ENCODE measurements at places on chromosomes 13 and 19.

GRCh38 chr13:66264971-66265370, 965.2 kb downstream of the PCDH9 start:
- DNase-seq: no peak

DNA sequence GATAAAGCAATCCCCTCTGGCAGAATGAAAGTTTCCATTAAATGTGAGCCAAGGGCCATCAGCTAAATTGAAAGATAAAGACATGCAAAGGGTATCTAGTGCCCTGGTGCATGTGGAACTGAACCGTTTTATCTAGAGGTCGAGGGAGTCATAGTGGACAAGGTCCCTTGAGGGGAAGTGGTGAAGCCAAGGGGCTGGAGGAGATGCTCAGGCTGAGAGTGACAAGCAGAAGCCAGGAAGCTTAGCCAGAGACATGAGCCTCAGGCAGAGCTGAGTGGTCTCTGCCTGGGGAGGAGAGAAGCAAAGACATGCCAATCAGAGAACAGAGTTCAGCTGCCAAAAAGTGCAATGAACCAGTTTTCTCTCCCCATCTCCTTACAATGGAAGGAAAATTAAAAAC, 68.1 kb upstream of the SLC10A2 start:
- DNase-seq: no peak

- no peak for DNase-seq
Measured at GRCh38 chr13:99766641-99767045, 204.9 kb downstream of the ZIC5 start.

DNA sequence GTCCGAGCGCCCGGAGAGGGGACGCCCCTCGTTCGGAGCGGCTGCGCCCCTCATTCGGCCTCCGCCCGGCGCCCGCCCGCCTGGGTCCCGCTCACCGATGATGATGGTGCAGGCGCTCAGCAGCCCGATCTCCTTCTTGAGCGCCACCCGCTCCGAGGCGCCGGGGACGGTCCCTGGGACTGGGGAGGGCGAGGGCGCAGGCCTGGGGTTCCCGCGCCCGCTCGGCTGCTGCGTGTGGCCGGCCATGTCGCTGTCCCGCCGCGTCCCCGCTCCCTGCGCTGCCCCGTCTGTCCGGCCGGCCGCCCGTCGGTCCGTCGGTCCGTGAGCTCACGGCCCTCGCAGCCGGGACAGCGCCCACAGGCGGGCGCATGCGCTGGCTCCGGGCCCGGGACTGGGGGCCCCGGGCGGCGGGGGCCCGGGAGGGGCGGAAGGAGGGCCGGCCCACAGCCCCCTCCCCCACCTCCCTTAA, at the start of gene SLC7A10:
SLC7A10 (minus strand) TSS at position 393 of the 469 bp plus-strand sequence; CDS start at position 246, 147 bp downstream.
- DNase-seq: no peak

GRCh38 chr13:43273362-43273761, 250.0 kb downstream of the DNAJC15 start:
- DNase-seq: peak; percentile 80

DNA sequence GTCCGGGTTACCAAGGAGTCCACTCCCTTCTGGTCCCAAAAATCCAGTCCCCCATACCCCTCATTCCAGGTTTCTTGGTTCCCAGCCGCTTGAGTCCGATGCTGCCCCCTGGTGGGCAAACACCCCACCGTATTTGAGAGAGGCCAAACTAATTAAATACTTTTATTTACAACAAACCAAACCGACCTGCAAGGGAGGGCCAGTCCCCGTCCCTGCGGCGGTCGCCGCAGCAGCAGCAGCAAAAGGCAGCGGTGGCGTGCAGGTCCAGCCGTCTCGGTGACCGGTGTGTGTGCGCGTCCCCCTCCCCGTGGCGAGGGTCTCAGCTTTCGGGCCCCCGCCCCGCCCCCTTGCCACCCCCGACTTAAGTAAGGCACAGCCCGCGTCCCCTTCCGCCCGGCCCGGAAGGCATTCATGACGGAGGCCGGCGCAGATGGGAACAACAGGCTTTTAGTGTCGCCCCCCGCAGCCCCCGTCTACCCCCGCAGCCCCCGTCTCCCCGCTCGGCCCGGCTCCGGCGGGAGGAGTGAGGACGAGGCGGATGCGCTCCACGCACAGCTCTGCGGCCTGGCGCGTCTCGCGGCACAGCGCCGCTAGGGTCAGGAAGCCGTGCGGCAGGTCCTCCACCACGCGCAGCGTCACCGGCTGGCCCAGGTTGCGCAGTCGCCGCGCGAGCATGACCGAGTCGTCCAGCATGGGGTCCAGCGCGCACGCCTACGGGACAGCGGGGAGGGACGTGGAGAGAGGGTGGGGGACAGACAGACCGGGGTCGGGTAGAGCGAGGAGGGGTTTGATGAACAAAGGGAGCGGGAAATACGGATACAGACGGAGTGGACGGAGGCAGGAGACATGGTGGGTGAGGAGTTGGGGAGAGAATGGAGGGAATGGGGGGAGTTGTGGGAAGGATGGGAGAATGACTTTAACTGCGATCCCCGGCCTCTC, 11.5 kb upstream of the CNFN start:
- peak; percentile 68 for DNase-seq

DNA sequence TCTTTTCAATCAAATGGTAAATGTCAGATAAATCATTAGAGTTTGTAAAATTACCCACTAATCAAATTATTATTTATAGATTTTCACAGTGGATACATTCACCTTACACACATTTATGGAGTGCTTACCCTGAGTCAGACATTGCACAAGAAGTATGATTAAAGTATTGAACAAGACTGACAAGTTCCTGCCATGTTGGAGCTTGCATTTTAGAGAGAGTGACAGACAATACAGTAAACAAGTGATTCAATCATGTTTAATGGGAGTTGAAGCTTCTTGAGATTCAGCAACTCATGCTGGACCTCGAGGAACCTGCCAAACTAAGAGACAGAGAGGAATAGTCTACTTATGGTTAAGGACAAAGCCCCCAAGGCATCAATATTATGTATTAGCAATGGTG, 487.8 kb downstream of the PCDH17 start:
- DNase-seq: no peak

- no peak for DNase-seq
Measured at GRCh38 chr13:43170506-43170905, 147.1 kb downstream of the DNAJC15 start.

DNA sequence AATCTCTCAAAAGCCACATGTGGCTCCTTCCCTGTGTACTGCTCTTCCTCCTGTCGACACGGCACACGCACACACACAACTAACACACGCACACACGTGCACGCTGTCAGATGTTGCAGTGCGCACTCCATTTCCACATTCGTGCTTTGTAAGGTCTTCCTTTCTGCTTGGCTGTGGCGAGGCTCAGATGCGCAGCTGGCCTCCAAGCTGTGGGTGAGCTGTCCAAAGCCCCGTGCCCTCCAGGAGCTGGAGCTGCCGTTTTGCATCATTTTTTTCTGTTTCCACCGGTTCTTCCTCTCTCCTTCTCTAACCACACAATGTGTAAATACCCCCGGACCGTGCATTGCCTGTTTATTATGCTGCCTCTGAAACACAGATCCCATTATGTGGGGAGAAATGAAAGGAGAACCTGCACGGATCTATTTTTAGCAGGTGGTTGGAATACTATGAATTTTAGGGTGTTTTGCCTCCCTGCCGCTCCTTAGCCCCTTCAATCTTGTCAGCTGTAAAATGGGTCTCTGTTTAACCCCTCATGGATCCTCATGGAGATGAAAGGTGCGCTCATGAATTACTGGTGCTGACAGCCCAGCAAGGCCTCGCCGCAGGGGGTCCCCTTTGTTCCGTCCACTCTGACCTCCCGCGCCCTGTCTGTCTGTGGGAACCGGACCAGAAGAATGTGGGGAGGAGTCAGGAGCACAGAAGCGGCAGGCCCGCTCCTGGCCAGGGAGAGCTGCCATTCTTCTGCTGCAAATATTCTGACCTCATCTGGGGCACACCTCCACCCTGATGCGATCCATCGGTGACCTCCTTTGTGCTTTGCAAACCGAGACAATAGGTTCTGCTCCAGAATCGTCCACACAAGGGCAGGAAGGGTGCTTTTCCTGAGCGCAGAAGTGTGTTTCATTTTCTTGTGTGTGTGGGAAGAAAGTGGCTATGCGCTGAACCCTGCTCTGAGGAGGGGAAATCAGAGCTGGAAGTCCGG, 137.7 kb downstream of the SOX1 start:
- no peak for DNase-seq

DNA sequence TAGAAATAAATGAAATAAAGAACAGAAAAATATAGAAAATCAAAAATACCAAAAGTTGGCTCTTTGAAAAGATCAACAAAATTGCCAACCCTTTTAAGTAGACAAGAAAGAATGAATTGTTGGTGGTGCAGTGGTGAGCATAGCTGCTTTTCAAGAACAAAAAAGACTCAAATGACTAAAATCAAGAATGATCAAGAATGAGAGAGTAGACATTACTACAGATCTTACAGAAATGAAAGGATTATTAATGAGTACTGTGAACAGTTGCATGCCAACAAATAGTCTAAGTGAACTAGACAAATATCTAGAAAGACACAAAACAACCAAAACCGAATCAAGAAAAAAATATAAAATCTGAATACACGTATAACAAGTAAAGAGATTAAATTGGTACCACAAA, 53.9 kb downstream of the FNDC3A start:
- no peak for DNase-seq

DNA sequence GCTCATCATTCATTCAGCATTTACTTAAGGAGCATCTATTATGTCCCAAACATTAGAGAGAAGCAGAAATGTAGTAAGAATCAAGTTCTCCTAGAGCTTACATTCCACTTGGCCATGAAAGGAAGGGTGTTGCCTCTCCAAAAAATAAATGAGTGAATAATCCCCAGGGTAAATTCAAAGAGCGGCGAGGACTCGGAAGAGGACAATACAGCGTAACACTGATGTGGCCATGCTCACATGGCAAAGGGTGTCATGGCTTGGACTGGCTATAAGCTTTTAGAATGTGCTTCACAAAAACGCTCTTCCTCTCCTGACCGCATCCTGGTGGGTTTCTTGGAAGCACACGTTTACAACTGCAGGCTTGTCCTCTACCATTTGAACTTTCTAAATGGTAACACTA, 290.2 kb downstream of the IRS2 start:
- DNase-seq: no peak

DNA sequence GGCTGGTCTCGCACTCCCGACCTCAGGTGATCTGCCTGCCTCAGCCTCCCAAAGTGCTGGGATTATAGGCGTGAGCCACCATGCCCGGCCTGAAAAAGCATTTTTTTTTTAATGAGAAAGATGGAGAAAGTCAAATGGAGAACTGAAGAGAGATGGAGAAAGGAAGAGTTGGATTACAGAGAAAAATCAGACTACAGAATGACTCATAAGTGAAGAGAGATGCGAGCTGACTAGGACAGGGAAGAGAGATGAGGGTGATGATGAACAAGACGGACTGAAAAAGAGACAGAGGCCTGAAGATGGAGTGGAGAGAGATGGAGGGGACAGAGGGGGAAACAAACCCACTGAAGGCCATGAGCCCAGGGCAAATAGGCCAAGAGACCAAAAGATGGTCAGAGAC, 1.5 kb downstream of the DHX34 start:
- DNase-seq: no peak

GRCh38 chr13:89695343-89696257, 1651.9 kb upstream of the MIR17HG start:
- DNase-seq: peak; percentile 19

- no peak for DNase-seq
Measured at GRCh38 chr19:36807029-36807428, 31.2 kb downstream of the ZNF790 start.

DNA sequence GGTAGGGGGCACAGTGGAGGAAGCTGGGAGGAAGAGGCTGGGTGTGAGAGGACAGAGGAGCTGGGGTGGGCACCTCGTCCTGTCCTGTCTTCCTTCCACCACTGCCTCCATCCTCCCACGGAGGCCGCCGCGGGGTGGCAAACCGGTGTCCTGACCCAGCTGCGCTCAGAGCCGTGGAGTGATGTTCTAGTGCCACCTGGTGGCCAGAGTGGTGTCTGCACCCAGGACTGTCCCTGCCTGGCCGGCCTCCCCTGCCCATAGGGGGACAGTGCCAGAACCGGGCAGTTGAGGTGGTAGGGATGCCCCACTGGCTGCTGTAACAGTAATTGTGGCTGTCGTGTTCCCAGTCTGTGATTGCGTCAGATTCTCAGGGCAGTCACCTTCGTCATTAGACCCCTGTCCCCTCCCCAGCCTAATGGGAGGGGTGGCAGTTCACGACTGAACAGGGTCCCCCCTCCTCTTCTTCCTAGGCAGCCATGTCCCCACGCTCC, 11.1 kb upstream of the ARRDC2 start:
- peak; percentile 63 for DNase-seq

GRCh38 chr19:33374236-33374714, 766 bp downstream of the CEBPG start:
- peak; percentile 34 for DNase-seq

DNA sequence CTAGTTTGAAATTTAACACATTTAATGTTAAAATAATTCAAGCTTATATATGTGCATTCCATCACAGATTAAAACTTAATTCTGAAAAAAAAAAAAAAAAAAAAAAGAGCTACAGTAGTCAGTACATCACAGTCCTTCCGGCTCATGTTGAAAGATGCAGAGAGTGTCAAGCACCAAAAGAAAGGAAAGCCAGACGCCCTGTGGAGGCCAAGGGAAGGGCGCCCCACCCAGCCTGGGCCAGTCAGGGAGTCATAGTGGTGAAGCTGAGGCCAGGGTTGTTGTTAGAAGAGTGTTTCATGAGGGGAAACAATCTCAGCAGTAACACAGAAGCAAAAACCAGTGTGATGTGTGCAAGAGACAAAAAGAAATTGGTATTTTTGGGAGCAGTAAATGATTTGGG, 375.3 kb downstream of the MTUS2 start:
- DNase-seq: no peak

DNA sequence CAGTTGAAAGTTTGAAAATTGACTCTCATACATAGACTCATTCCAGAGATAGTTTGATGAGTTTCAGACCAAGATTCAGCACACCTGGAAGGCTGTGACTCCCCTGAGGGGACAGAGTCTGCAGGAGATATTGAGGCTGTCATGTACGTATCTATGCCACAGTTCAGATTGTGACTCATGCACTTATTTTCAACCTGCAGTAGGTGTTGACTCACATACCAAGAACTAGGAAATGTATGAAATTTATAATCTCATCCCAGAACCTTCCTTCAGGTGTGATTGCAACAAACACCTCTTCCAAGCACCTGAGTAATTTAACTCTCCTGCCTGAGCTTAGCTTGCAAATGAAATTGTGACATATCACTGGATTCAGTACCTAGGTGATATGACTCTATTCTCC, 64.4 kb upstream of the ZNF43 start:
- no peak for DNase-seq

DNA sequence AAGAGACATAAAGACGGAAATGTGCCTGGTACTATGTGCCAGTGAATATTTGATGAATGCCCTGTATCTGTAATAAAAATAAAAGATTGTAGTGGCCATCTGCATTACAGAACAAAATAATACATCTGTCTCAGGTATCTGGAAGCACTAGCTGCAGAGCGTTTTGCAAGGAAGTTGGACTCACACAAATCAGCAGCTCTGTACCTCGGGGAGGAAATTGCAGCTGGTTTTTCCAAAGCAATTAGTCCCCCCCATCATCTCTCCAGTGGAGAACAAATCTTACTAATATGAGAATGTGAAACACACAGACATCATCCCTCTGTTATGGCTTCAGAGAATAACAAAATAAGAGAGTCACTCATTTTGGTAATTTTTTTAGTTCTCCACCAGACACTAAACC, 245.3 kb downstream of the ITGBL1 start:
- no peak for DNase-seq

GRCh38 chr19:52948025-52948770, 14.5 kb downstream of the ZNF816 start:
- DNase-seq: no peak

GRCh38 chr19:34224996-34225658, 29.2 kb upstream of the GARRE1 start:
- peak; percentile 63 for DNase-seq

GRCh38 chr19:33505823-33506222, 15.8 kb downstream of the PEPD start:
- no peak for DNase-seq

- peak; percentile 97 for DNase-seq
Measured at GRCh38 chr19:38647368-38647965, at the start of gene ACTN4. Gene ACTN4 (plus strand): TSS chr19:38647649. CDS start chr19:38647746, 97 bp downstream.
